ENCODE measurements at places on chromosomes 13 and 19.

GRCh38 chr13:33296793-33297425 lies 11.4 kb upstream of the STARD13 start:
- DNase-seq = no peak

DNA sequence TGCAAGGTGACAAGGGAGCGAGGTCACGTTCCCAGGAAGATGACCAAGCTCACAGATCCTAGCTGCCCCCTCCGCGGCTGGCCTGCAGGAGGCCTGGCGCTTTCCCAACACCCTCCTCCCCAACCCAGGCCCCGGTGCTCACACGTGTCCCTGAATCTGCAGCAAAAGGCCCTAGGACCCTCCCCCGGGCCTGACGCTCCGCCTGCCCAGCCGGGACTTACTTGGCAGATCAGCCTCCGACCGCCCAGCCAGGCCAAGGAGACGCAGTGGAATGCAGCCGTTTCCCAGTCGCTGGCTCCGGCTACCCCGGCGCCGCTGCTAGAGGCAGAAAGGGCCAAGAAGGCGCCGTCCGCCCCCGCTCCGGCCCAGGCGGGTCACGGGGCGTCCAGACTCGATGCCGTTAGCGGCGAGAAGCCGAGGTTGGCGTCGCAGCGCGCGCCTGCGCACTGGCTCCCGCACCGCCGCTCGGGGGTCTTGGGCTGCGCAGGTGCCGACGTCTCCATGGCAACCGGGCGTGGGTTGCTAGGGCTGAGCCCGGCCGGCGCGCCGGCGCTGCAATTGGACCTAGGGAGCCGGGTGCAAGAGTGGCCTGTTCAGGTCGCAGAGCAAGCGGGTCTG lies at the start of gene PNMA8A:
TSS of gene PNMA8A (minus strand) at position 448 of the 618 bp plus-strand sequence. CDS start 528 bp downstream, outside the sequence.
- DNase-seq = no peak

DNA sequence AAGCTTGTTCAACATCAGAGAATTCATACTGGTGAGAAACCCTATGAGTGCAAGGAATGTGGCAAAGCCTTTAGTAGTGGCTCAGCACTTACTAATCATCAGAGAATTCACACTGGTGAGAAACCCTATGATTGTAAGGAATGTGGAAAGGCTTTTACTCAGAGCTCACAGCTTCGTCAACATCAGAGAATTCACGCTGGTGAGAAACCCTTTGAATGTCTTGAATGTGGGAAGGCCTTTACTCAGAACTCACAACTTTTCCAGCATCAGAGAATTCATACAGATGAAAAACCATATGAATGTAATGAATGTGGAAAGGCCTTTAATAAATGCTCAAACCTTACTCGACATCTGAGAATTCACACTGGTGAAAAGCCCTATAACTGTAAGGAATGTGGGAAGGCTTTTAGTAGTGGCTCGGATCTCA lies 25.2 kb downstream of the ZNF383 start:
- DNase-seq = no peak

GRCh38 chr13:110308656-110309359 lies 1.7 kb downstream of the COL4A2 start:
- no peak for DNase-seq

- DNase-seq = peak; percentile 46
Observed at GRCh38 chr19:8342684-8343482, at the start of gene KANK3. TSS of gene KANK3 (minus strand) at chr19:8343262. CDS start at chr19:8337828, 5,434 bp downstream.

DNA sequence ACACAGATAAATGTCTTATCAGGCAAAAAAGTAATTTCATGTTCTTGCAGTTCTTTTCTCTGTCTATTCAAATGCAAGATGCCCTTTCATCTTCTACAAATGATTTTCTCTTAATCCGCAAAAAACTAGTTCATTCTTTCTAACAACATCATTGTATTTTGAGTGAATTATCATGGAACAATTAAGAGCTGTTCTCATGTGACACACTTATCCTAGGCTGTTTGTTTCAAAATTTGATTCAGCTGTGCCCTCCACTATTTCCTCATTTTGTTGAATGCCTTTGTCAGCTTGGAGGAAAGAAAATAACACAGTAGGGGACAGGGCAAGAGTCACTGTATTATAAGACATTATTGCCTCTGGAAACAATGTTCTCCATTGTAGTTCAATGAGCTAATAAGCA lies 396.9 kb downstream of the KCTD12 start:
- no peak for DNase-seq

- no peak for DNase-seq
Observed at GRCh38 chr13:66977161-66977560, 253.0 kb downstream of the PCDH9 start.

GRCh38 chr13:100212904-100213553 lies 124.1 kb downstream of the PCCA start:
- DNase-seq = no peak

GRCh38 chr19:18489627-18490184 lies 32.2 kb downstream of the ELL start:
- no peak for DNase-seq

DNA sequence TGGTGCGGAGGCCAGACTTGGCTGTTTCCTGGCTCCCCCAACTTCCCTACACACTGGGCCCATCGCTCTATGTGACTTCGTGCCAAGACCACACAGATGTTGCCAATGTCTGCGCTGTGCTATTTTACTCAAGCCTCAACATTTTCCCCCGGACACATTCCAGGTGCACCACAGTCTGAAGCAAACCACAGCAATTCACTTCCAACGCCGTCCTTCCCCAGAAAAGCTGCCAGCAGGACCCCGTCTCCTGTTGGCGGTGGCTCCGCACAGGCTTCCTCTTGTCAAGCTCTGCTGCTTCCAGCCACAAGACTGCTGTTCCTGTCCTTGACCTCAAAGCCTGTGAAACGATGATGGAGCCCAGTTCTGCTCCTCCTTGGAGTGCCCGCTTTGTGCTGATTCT lies 100.7 kb downstream of the CRYL1 start:
- DNase-seq = no peak

GRCh38 chr19:17863520-17864182 lies 3.9 kb downstream of the RPL18A start:
- DNase-seq = no peak

Measured in KG1 (cell line).